ENCODE measurements at places on chromosomes 1 and 21. TPM values are rescaled to one million over a fixed set of nuclear protein-coding genes. Genes with fewer than 3 reads are reported as not detected.

The GJB5 gene
- not detected for total RNA-seq

The S100A16 gene
- total RNA-seq, result 318 TPM

The KDM5B gene
- total RNA-seq, result 40.5 TPM

The CLCN6 gene
- 6.1 TPM for total RNA-seq

The MX1 gene
- 18.3 TPM for total RNA-seq

The RUNX3 gene
- total RNA-seq, result 4.6 TPM

The RGS7 gene
- 0.20 TPM for total RNA-seq

The CD2 gene
- total RNA-seq, result not detected

The RPL11 gene
- total RNA-seq, result 858 TPM

The SMIM11 gene
- 12.3 TPM for total RNA-seq

The S100A9 gene
- not detected for total RNA-seq

The KCNK2 gene
- total RNA-seq, result 2.8 TPM

The ZSWIM5 gene
- 0.12 TPM for total RNA-seq

The SSBP3 gene
- total RNA-seq, result 15.9 TPM

The IFI16 gene
- total RNA-seq, result 33.8 TPM

The ERICH3 gene
- total RNA-seq, result not detected

The NCF2 gene
- 0.53 TPM for total RNA-seq

The RPTN gene
- not detected for total RNA-seq

The C1orf105 gene
- total RNA-seq, result not detected

The SLC30A2 gene
- not detected for total RNA-seq

Data from MG63 (cell line).